Sigmoid colon (tissue), 7 donors: ENCODE measurements at places on chromosomes 2 and 18. TPM values are rescaled to one million over a fixed set of nuclear protein-coding genes. Genes with fewer than 3 reads are reported as not detected.

DNA sequence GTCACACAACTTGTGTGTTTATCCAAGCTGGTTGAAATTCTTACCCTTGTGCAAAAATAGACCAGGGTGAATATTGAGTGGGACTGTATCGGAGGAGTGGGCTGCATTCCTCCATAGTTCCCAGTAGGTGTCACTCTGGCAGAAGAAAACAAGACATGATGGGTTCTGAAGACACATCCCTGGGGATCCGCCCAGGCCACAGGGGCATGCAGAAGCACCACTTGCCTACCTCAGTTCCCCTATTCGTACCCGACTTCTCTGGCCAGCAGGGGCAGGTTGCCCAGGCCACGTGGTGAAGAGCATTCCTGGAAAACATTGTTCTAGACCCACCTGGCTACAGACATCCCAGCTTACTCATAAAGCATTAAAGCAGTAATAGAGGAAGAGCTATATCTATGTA, 168.2 kb downstream of the FAM210A start:
- H3K36me3 ChIP-seq, result no peaks in the 10 kb centered on the region
- no peak overlapping the region for H3K27ac ChIP-seq
- H3K4me3 ChIP-seq, result no peak overlapping the region
- H3K27me3 ChIP-seq, result no peaks in the 10 kb centered on the region
- peaks cover 56% of the 10 kb centered on the region for H3K4me1 ChIP-seq

DNA sequence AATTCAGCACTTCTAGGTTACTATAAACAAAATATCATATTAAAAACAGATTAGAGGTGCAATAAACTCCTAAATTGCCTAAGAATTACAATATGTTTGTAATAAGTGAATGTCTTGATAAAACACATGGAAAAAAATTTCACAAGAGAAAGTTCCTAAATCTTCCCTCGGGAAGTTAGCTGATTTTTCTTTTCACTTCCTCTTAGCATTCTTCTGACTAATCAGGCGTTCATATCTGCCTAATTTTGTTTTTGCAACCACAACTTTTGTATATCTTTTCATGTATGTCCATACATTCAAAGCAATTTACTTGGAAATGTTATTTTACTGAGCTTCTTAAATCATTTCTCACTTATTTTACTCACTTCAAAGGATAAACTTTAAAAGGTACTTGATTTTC, 88.5 kb downstream of the RTTN start:
- no peaks in the 10 kb centered on the region for H3K36me3 ChIP-seq
- no peak overlapping the region for H3K4me3 ChIP-seq
- no peak overlapping the region for H3K27ac ChIP-seq
- DNase-seq, result no peak

GRCh38 chr2:46135958-46136357, 161.2 kb upstream of the EPAS1 start:
- no peak overlapping the region for H3K27ac ChIP-seq
- H3K4me3 ChIP-seq, result no peak overlapping the region
- H3K27me3 ChIP-seq, result no peaks in the 10 kb centered on the region
- DNase-seq, result no peak
- peaks cover 7% of the 10 kb centered on the region for H3K4me1 ChIP-seq

GRCh38 chr18:44579028-44579702, 101.5 kb upstream of the SETBP1 start:
- no peaks in the 10 kb centered on the region for H3K27me3 ChIP-seq
- H3K4me3 ChIP-seq, result no peak overlapping the region
- no peak overlapping the region for H3K27ac ChIP-seq
- no peak for DNase-seq
- H3K4me1 ChIP-seq, result no peaks in the 10 kb centered on the region
- no peaks in the 10 kb centered on the region for H3K36me3 ChIP-seq

DNA sequence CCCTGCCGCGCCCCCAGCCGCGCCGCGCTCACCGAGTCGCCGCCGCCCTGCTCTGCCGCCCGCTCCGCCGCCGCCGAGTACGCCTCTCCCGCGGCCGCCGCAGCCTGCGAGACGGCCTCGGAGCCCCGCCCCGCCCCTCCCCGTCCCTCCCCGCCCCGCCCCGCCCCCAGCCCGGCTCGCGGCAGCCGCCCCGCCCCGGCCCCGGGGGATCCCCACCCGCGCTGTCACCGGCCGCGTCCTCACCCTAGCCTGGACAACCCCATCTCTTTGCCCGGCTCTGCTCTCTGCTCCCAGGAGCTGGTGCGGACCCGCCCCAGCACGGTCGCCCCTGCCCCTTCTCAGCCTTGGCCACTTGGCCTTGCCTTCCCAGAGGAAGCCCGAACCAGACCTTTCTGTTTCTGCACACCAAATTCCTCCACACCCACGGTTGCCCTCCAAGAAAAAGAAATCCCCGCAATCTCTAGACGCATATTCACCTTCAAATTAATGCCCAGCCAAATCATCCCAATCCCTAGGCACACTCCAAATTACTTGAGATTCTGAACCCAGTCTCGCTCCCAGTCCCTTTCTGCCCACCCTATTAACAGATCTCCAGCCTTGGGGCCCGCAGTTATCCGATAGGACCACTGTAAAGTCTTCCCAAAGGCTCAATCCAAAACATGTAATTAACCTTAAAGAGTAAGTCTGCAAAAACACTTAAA, at the start of gene CYRIA:
CYRIA (minus strand) TSS at position 87 of the 701 bp plus-strand sequence. CDS start 77,715 bp downstream, outside the sequence.
- peaks cover 44% of the 10 kb centered on the region for H3K4me1 ChIP-seq
- peak within 1 kb of the TSS; percentile 65 for H3K4me3 ChIP-seq
- H3K27me3 ChIP-seq, result no peaks in the 10 kb centered on the region

- H3K4me3 ChIP-seq, result no peak overlapping the region
- H3K27ac ChIP-seq, result no peak overlapping the region
- no peaks in the 10 kb centered on the region for H3K36me3 ChIP-seq
These were observed 213.4 kb upstream of the STK17B start for GRCh38 chr2:196384729-196385128.

Gene ERMN
- total RNA-seq, result not detected

Gene NEU4
- 3.6 TPM for total RNA-seq

- H3K36me3 ChIP-seq, result no peaks in the 10 kb centered on the region
- peaks cover 34% of the 10 kb centered on the region for H3K4me1 ChIP-seq
- no peaks in the 10 kb centered on the region for H3K27me3 ChIP-seq
- H3K4me3 ChIP-seq, result no peak overlapping the region
These were observed 78.6 kb downstream of the VWA3B start for GRCh38 chr2:98165516-98166071.

DNA sequence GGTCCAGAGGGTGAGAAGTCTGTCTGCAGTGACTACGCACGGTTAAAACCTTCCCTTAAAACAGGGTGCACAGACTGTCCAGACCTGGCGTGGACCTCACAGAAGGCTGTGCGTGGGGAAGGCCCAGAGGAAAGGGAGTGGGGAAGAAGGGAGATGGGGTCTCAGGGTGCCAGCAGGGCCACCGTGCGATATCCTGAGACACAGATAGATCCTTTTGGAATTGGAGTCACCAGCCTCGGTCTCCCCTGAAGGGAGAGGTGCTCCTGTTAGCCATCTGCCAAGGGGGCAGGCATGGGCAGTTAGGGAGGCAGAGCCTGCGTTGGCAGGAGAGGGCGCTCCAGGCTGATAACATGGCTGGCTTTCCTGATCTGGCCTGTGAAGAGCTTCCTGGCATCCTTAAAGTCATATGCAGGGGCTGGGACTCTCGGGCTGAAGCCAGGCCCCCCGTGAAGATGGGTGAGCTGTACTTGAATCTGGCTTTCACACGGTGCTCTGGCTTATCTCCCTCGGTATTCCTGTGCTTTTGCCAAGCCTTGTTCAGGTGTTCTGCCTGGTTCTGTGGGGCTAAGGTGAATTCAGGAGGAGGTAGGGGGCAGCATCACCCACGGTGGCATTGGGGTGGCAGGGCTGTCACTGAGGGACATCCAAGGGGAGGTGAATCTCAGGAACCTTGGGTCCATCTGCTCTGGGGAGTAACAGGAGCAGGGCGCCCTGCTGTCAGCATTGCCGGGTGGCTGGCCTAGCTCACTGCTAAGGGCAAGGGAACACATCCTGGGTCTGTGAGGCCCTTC, 107.2 kb upstream of the SMAD2 start:
- H3K4me3 ChIP-seq, result no peak overlapping the region
- H3K27me3 ChIP-seq, result no peaks in the 10 kb centered on the region
- H3K27ac ChIP-seq, result no peak overlapping the region
- no peaks in the 10 kb centered on the region for H3K4me1 ChIP-seq
- no peaks in the 10 kb centered on the region for H3K36me3 ChIP-seq
- DNase-seq, result peak; percentile 43

DNA sequence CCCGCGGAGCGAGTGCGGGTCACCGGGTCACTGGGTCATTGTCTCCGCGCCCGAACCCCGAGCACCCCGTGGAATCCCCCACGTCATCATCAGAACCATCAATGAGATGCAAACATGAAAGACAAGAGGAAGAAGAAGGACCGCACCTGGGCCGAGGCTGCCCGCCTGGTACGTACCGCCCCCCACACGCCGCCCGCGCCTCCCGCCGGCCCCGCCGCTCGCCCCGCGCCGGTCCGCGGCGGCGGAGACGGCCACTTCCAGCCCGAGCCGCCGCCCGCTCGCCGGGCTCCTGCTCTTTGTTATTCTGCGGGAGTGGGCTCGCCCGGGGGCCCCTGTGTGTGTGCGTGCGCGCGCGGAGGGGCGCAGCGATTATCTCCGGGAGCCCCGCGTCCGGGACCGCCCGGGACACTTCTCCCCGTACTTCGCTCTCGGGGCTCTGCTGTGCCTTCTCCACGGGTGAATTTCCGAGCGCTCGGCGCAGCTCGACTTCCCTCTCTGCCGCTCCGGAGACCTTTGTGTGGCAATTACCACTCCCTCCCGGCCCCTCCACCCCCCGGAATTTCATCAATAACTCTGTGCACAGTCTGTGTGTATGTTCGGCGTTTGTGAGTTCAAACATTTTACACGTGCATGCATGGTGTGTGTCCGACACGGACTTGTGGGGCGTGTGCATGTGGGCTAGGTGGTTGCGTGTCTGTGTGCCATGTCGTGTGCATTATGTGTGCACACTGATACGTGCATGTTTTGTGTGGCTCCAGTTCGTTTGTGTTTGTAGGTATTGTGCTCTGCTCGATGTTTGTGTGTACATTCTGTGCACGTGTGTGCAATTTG, 714 bp downstream of the ASXL3 start:
- peak overlapping the region; percentile 67 for H3K4me3 ChIP-seq
